ENCODE measurements at places on chromosomes 1 and 21.

GRCh38 chr1:5725855-5726585 is 266.2 kb downstream of the NPHP4 start:
- no peak for DNase-seq

- DNase-seq: no peak
Observed at GRCh38 chr21:35476621-35477395, 427.7 kb upstream of the RUNX1 start.

GRCh38 chr1:11600836-11601235 is 53.4 kb downstream of the FBXO2 start:
- DNase-seq: no peak

GRCh38 chr1:109091078-109091838 is 694 bp downstream of the TMEM167B start:
- DNase-seq: peak; percentile 73

DNA sequence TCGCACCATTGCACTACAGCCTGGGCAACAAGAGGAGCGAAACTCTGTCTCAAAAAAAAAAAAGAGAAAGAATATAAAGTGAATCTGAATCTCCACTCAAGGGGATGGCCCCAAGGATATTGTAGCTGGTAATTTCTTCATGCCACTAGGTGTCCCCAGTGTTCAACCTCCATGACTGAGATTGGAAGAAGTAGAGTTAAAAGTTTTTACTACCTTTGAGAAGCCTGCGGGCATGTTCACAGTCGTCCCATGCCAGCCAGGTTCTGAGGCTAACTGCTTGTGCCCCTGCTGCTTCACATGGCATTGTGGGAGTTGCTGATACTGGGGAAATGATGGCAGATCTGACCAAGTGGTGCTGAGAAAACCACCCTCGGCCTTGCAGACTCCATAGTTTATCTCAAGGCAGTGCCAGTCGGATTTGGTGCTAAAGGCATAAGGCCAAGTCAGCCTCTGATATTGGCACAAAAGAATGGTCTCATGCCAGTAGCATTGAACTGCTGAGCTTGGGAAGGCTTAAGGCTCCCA is 10.8 kb upstream of the SHISA4 start:
- peak; percentile 58 for DNase-seq

DNA sequence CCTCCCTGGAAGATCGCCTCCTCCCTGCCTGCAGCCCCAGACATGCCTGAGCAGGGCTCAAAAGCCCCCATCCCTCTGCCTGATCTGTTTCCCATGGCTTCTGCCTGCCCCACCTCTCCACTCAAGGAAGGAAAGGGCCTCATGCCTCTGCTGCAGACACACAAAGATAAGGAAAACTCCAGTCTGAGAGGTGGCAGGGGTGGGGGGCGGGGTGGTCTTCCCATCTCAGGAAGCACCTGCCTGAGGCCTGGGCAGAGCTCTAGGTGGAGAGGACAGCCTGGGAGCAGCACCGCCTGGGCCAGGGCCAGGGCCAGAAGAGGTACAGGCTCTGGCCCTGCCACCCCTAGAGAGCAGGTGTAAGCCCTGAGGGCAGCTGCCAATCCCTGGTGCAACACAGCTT is 4.1 kb upstream of the GJB3 start:
- no peak for DNase-seq
